DMS79 treated with DMSO at 0.1 percent for 48 hours (cell line): ENCODE measurements at places on chromosomes 3 and 15.
A peak's percentile ranks its signal among the peaks of the same experiment; 100 is the strongest.

- no peak for DNase-seq
Measured at GRCh38 chr3:138384976-138385375, 36.6 kb downstream of the MRAS start.

GRCh38 chr3:148079370-148079769, 618.3 kb upstream of the AGTR1 start:
- no peak for DNase-seq

DNA sequence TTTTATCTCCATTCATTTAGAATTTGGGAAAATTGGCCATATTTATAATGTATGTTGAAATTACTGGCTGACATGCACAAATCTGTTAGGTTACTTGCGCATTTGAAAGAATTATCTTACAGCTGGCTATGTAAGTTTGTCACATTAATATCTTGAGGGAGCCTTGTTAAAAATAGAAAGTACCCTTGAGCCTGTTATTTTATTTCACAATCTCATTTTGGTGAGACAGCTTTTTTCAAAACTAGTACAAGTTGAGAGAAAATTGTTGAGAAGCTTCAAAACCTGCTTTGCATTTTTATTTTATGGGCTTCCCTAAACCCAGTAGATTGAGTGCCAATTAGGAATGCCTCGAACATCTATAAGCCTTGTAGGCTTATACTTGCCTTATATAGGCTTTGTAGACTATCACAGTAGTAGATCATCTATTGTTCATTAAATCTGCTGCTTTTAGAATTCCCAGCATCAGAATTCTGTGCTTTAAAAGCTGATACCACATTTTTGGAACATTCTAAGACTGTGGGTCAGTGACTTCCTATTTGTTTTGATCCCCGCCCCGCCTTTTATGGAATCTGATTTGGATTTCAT, 6.3 kb downstream of the IDH3A start:
- DNase-seq = no peak

DNA sequence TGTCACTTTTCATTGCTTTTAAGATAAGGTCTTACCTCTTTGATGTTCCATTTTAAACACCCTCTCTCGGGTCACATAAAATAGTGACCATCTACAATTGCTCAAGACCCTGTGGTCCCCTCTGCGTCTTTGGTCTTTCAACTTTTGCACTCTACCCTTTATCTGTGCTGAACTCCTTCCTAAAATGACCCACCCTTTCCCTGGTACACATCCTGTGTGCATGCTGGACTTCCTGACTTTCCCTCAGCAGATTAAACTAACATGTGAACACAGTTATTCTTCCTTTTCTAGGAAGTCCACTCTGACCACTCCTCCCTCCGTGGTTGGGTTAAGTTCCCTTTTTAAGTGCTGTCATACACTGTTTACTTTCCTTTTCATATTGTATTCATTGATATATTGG, 414.2 kb downstream of the GABRB3 start:
- no peak for DNase-seq

- no peak for DNase-seq
Measured at GRCh38 chr3:64987726-64988125, 299.9 kb upstream of the ADAMTS9 start.

- DNase-seq = no peak
Measured at GRCh38 chr3:116392291-116392690, 53.0 kb downstream of the LSAMP start.

DNA sequence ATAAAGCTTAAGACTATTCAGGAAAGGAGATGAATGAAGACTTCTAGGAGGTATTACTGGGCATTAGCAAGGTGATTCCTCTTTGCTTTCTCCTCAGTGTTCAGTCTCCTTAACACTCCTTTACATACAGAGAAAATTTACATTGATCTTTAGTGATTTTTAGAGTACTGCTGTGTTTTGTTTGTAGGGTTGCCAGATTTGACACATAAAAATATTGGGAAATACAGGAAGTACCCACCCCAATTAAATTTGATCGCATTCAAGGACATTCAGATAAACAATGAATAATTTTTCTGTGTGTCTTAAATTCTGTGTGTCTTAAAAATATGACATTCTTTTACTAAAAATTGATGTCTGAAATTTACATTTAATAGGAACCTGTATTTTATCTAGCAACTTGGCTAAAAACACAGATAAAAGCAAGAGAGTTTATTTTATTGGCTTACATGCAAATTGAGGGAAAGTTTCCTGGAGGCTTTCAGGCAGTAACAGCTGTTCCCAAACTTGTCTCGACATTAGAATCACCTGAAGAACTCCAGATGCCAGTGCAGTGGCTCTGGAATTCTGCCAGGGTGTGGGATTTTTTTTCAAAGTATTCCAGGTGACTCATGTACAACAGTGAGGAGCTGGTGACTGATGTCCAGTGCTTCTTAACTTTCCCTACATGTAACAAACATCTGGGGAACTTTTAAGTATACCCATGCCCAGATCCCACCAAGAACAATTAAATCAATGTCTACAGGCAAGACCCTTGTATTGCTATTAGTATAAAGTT, 23.4 kb upstream of the PLOD2 start:
- DNase-seq = peak; percentile 5

DNA sequence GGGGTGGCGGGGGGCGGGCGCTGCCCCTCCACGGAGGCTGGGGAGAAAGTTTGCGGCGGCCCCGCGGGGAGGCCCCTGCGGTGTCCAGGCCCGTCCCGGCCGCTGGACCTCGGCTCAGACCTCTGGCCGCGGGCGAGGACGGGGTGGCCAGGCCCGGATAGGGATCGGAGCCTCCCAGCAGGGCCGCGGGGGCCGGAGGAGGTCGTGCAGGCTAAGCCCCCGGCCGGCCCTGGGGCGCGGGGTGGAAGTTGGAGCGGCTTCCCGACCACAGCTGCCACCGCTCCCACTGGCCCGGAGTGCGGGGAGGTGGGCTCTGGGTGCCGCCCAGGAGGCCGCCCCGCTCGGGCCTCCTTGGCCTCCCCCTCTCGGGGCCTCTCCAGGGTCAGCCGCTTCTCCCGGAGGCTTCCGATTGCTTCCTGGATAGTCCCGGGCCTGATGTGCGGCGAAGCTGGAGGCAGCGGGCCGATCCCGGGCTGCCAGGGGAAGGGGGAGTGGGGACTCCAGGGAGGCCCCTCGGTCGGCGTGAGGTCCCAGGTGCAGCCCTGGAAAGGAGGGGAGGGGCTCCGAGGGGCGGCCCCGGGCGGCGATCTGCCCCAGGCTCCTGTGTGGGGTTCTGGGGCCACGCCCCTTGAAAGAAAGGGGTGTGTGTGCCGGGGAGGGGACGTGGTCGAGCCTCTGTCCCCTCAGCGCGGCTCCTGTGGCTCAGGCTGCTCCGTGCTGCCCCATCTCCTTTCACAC, 907 bp downstream of the PLXNA1 start:
- DNase-seq = peak; percentile 30

GRCh38 chr3:49020330-49021212, 1.4 kb upstream of the NDUFAF3 start:
- DNase-seq = no peak

GRCh38 chr3:15284121-15284889, 48.1 kb downstream of the SH3BP5 start:
- DNase-seq = peak; percentile 89

DNA sequence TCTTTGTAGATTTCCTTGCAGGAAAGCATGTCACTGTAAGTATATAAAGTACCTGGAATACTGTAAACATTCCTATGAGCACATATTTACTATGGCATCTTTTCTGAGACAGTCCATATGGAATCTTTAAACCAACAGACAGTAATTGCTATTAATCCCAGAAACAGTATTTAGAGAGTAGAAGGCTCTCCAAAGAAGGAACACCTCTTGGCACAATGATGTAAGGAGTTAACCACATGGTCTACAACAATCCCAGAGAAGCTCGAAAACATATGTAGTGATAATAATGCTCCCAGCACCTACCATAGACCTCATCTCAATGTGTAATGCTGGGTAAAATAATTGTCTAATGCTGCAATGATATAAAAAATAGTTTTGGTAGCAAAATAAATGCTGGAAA, 95.8 kb upstream of the IL12A start:
- no peak for DNase-seq

DNA sequence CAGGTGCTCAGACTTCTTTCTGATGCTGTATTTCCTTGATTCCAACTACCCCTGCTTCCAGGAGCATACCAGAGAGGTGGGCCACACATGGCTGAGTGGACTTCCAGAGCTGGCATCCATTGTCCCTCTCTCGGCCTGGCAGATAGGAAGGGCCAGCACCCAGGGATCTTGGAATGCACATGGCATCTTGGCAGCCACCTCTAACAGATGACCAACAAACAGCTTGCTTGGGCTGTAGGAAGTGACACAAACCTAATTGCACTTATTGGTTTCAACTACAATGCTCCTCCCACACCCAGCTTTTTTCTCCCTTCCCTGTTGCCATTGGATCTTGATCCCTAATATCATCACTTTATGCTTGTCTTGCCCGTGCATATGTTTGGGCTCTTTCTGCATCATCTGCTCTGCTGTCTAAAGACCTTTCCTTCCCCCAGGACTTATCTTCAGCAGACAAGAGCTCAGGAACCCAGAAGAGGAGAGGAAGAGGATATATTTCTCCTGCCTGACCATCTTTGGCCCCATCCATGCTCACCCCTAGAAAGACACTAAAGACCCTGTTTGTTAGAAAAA, 294.6 kb downstream of the NTRK3 start:
- DNase-seq = no peak

- peak; percentile 54 for DNase-seq
Measured at GRCh38 chr3:2476996-2477395, 378.3 kb downstream of the CNTN4 start.

DNA sequence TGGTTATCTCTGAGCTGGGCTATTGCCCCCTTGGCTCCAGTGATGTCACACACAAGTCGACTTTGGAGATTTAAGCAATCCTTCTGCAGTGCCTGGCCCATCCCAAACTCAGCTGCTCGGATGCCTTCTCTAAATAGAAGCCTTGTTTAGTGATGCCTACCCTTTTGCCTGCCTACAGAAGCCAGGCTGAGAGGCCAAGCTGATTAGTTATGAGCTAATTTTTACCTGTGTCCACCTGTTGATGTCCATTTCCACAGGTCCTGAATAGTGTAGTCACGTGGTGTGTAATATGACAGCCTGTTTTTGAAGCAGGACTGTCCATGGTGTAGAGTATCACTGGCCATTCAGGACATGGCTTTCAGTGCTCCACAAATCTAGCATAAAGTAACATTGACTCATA, 45.5 kb downstream of the SSUH2 start:
- no peak for DNase-seq

DNA sequence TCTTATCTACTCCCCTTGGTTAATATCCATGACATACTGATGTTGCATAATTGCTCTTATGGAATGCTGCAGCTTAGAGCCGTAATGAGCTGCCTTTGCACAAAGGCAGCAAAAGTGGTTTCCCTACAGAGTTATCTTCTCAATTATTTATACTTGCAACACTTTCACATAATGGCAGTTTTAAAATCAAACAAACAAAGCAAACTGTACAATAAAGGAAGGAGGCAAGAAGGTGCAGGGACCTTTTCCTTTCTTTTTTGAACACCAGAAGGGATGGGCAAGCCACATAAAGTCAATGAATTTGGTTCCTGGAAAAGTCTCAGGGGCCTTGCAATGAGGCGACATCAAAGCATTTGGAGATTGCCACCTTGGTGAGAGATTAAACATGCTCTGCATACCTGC, 188.0 kb downstream of the MEIS2 start:
- DNase-seq = no peak

- DNase-seq = no peak
Measured at GRCh38 chr15:45468294-45468693, 54.3 kb downstream of the SLC30A4 start.

DNA sequence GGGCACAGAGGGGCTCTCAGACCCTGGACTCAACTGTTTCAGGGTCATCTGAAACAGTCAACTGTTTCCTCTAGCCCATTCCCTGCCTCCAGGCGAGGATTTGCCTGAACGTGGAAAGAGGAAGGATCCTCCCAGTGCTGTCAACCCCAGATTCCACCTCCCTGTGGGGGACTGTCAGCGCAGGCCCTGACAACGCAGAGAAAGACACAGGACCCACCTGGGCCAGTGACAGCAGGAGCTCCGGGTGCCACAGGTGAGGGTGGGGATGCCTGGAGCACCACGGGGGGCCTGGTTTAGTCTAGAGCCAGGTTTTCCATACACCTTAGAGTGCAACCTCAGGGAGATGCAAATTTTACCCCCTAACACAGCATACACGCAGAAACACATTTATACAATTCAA, 19.5 kb upstream of the LAMP3 start:
- DNase-seq = no peak

DNA sequence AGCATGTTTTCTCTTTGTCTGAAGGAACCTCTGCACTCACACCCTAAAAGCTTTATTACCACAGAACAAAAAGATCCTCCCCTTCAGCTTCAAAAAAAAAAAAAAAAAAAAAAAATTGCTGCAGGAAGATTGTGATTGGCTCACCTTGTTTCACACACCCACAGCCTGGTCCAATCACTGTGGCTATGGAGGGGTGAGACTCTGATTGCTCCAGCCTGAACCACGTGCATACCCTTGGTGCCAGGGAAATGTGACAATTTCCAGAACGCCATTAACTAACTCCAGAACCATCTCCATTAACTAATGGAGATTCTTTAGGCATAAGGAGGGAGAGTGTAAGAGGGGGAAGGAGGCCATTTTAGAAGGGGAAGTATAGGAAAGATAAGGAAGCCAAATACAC, 106.5 kb upstream of the CRBN start:
- DNase-seq = no peak

- no peak for DNase-seq
Measured at GRCh38 chr15:36897834-36898233, 202.5 kb downstream of the MEIS2 start.
